ENCODE measurements at places on chromosomes 11 and 22.

GRCh38 chr11:124225471-124225870 lies 15.4 kb upstream of the OR8G1 start:
- DNase-seq, result no peak

GRCh38 chr11:75814677-75815344 lies at the start of gene UVRAG:
Gene UVRAG, plus strand, starts transcription at chr11:75815210. Its CDS starts 198 bp downstream, at chr11:75815408.
- peak; percentile 94 for DNase-seq

DNA sequence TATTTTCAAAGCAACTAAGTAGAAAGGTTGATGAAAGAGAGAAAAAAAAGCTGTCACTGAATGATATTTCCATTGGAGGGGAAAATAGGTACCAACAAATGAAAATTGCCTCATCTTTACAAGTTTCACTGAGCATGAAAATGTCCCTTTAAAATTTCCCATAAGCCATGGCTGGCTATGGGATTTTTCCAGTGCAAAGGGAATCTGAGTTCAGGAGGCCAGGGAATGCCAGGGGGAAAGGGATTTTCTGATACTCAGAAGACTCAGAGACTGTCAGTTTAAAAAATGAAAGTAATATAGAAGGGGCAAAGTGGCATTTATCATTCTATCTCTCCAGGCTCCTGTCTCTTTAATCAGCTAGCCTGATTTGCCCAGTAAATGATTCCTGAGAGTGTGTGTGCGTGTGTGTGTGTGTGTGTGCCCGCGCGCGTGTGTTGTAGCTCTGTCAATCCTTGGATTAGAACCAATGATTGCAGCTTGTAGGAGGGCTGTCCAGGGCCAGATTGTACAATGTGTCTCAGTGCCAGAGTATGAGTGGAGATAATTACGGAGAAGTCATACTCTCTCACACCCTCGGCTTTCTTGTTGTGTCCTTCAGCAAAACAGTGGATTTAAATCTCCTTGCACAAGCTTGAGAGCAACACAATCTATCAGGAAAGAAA lies at the start of gene NTM:
NTM (plus strand) TSS at position 526 of the 662 bp plus-strand sequence.
- DNase-seq, result no peak

- DNase-seq, result no peak
These were observed 285.9 kb downstream of the BRD1 start for GRCh38 chr22:49541693-49542230.

GRCh38 chr11:363948-364761 lies 5.1 kb upstream of the B4GALNT4 start:
- DNase-seq, result peak; percentile 25

GRCh38 chr11:83438438-83438837 lies 152.3 kb upstream of the CCDC90B start:
- no peak for DNase-seq

Data from stimulated activated CD8-positive, alpha-beta memory T cell treated with anti-CD3 and anti-CD28 coated beads, Interleukin-15, amount 100 ng/mL, for 4 hours (primary cell).